ENCODE measurements at places on chromosomes 13 and 19.
A peak's percentile ranks its signal among the peaks of the same experiment; 100 is the strongest.

DNA sequence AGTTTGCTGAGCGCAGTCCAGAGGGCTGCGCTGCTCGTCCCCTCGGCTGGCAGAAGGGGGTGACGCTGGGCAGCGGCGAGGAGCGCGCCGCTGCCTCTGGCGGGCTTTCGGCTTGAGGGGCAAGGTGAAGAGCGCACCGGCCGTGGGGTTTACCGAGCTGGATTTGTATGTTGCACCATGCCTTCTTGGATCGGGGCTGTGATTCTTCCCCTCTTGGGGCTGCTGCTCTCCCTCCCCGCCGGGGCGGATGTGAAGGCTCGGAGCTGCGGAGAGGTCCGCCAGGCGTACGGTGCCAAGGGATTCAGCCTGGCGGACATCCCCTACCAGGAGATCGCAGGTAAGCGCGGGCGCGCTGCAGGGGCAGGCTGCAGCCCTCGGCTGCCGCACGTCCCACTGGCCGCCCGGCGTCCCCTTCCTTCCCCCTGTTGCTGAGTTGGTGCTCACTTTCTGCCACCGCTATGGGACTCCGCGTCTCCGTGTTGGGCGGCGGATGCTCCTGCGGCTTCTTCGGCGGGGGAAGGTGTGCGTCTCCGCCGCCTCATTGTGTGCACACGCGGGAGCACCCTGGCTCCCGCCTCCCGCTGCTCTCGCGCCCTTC, 772 bp downstream of the GPC6 start:
- DNase-seq: peak; percentile 58

GRCh38 chr13:35961002-35961401, 170.2 kb downstream of the DCLK1 start:
- no peak for DNase-seq

- DNase-seq: no peak
These were observed 4.4 kb downstream of the ANGPTL8 start for GRCh38 chr19:11243798-11244169.

DNA sequence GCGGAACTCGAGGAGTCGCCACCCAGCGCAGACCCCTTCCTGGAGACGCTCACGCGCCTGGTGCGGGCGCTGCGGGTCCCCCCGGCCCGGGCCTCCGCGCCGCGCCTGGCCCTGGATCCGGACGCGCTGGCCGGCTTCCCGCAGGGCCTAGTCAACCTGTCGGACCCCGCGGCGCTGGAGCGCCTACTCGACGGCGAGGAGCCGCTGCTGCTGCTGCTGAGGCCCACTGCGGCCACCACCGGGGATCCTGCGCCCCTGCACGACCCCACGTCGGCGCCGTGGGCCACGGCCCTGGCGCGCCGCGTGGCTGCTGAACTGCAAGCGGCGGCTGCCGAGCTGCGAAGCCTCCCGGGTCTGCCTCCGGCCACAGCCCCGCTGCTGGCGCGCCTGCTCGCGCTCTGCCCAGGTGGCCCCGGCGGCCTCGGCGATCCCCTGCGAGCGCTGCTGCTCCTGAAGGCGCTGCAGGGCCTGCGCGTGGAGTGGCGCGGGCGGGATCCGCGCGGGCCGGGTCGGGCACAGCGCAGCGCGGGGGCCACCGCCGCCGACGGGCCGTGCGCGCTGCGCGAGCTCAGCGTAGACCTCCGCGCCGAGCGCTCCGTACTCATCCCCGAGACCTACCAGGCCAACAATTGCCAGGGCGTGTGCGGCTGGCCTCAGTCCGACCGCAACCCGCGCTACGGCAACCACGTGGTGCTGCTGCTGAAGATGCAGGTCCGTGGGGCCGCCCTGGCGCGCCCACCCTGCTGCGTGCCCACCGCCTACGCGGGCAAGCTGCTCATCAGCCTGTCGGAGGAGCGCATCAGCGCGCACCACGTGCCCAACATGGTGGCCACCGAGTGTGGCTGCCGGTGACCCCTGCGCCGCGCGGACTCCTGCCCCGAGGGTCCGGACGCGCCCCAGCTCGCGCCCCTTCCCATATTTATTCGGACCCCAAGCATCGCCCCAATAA, 2.3 kb downstream of the AMH start:
- DNase-seq: no peak

DNA sequence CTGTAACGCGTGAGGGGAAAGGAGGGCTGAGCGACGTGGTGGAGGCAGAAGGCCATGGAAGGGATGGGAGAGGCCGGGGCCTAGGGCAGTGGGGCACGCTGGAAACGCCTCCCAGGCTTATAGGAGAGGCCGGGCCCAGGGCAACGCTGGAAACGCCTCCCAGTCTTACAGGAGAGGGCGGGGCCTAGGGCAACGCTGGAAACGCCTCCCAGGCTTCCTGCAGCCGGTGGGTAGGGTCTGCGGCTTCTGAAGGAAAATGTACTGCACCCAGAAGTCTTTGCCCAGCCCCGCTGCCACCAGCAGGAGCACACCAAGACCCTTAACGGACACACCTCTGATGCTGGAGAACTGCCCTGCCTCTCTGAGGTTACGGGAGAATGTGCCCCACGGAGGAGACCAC, 9.1 kb downstream of the CACTIN start:
- DNase-seq: no peak

- peak; percentile 84 for DNase-seq
These were observed 19.9 kb downstream of the MEGF8 start for GRCh38 chr19:42345191-42345812.

DNA sequence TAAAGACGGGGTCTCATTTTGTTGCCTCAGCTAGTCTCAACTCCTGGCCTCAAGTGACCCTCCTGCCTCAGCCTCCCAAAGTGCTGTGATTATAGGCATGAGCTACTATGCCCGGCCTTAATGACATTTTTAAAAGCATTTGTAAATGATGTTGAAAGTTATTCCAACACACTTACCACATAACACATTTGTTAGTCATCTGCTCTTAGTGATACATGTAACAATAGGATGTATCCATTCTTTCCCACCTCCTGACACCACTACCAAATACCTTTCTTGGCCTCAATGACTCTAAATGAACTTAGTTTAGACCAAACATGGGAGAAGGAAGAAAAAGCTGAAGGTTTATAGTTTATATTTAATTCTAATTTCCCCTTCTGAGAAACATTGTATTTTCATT, 59.8 kb upstream of the MEDAG start:
- DNase-seq: peak; percentile 60

- no peak for DNase-seq
These were observed 30.5 kb downstream of the SLC15A1 start for GRCh38 chr13:98721825-98722510.

DNA sequence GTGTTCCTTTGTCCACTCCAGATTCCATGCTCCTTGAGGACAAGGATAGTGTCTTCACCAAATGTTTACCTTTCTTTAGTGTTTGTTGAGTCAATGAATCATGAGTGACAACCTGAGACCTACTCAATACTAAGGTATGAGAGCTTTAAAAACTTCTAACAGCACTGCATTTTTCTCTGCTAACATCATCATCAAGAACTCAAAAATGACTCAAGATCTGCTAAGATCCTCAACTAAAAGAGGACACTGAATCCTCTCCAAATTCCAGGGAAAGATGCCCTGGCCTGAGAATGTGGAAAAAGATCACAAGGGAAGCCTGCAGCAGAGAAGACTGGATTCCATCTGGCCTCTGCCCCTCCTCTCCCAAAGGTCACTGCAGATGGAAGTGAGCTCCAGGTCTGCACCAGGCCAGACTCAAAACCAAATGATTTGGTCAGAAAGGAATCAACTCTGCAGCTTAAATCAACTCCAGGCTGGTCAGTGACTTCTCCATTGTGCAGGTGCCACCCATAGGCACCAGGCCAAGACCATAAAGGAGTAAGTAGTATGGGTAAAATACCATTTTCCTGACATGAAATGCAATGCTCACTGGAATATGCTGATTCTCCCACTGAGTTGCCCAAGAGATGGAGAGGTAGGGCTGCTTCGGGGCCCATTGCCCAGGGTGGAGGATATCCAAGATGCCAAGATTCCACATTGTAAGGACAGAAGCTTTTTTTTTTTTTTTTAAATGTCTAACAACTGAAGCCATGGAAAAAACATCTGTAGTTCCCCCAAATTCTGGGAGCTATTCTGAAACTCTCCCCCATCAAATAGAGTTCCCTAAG, 89.5 kb upstream of the DOCK9 start:
- DNase-seq: peak; percentile 69

DNA sequence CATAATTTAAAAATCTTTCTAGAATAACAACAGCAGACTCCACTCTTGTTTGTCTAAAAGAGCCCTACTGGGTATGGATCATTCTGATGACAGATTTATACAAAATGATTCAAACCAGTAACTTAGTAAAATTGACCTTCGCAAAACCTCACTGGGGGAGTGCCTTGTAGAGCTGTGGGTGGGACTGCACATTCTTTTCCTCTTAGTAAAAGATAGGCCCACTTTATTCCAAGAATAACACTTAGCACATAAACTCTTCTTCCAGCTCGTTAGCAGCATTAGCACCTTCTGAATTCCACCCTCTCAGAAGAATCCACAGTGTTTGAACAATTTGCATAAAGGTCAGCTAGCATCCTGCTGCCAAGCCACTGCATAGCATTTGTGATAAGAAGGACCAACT, 106.8 kb downstream of the STOML3 start:
- DNase-seq: no peak

DNA sequence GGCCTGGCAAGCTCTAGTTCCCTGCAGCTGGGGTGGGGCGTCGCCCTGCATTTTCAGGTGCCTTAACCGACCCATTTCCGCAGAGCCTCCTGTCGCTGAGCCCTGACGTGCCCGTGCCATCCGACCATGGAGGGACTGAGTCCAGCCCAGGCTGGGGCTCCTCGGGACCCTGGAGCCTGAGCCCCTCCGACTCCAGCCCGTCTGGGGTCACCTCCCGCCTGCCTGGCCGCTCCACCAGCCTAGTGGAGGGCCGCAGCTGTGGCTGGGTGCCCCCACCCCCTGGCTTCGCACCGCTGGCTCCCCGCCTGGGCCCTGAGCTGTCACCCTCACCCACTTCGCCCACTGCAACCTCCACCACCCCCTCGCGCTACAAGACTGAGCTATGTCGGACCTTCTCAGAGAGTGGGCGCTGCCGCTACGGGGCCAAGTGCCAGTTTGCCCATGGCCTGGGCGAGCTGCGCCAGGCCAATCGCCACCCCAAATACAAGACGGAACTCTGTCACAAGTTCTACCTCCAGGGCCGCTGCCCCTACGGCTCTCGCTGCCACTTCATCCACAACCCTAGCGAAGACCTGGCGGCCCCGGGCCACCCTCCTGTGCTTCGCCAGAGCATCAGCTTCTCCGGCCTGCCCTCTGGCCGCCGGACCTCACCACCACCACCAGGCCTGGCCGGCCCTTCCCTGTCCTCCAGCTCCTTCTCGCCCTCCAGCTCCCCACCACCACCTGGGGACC, 1.2 kb downstream of the ZFP36 start:
- DNase-seq: peak; percentile 62

DNA sequence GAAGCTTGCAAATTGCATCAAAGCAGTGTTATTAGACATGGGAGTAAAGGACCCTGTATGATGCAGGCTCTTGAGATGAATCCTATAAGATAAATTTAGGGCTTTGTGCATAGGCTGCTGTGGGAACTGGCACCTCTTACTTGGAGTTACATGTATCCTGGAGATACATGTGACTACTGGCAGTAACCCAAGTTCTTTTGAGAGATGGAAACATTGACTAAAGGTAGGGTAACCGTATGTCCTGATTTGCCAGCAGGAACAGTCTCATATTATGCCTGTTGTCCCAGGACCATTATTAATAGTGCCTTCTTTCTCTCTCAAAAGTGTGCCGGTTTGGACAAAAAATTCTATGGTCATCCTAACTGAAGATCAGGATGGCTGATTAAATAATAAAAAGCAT, 195.4 kb downstream of the LACC1 start:
- DNase-seq: no peak

DNA sequence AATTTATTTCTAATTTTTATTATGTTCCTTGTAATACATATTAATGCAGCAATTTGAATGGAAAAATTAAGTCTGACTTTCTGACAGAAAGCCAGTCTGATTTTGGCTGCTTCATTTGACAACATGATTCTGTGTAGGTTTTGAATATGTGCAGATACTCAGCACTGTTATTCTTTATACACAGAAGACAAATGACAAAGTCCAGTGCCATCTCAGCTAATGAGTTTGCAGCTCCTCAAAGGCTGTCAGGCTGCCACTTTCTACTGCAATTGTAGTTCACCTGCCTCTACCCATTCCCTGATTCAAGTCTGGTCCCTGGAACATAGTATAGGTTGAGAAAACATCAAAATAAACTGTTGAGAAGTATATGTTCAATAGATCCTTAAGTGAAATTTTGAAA, 2.9 kb upstream of the CHAMP1 start:
- no peak for DNase-seq

GRCh38 chr13:105342281-105342820, 1193.1 kb downstream of the EFNB2 start:
- no peak for DNase-seq

DNA sequence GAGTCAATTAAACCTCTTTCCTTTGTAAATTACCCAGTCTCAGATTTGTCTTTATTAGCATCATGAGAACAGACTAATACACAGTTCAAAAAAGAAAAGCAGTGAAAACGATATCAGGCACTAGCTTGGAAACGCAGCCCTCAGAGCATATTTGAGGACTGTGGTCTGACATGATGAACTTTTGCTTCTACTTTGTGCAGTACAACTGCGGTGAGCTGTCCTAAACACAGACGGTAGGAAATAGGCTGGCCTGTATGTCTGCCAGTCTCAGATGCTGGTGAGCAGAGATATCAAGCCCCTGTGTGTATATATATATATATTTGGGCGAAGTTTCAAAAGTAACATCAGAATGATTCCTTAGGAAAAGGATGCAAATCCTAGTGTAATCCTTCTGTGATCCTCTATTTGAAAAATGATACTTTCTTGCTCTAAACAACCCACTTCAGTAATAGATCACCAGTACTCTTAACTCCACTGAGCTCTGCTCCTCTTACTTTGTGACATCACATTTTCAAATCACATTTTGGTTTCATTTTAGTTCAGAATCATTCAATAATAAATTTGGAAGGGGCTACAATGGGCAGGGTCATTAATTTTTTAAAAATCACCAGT, 74.4 kb downstream of the TNFRSF19 start:
- DNase-seq: peak; percentile 5

- DNase-seq: peak; percentile 88
These were observed 2.6 kb upstream of the MCEMP1 start for GRCh38 chr19:7674010-7675005.

DNA sequence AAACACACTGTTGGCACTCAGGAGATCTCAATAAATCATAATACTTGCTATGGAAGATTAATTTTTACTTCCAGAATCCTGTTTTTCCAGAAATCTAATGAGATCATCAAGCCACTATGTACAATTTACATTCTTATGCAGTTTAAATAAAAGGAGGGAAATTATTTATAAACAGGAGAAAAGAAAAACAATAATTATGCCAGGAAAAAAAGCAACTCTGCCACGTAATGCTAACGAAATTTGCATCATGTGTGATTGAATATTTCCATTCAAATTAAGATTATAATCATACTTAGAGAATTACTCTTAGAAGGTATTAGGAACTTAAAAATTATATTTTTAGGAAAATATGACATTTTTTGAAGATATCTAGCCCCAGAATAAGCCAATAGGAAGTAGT, 13.0 kb downstream of the FAM124A start:
- peak; percentile 50 for DNase-seq

DNA sequence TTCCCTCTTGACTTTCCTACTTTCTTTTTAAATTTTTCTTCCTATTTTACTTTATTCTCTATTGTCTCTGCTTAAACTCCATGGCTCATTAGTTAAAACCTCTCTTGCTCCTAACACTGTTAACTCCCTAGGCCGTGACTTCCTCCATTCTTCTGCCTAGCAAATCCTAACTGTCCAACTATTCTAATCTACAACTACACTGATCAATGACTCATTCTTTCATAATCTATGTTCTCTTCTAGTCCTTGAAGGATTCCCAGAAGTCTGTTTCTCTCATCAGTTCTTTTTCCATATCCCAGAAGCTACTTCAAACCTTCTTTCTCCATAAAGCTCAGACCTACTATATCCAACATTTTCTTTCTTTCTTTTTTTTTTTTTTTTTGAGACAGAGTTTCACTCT, 66.9 kb downstream of the MICU2 start:
- no peak for DNase-seq

All from fibroblast of gingiva (primary cell).